ENCODE measurements at places on chromosomes 1 and 21. TPM values are rescaled to one million over a fixed set of nuclear protein-coding genes. Genes with fewer than 3 reads are reported as not detected.

- no peak for DNase-seq
These were observed 42.2 kb downstream of the SPATA17 start for GRCh38 chr1:217673387-217673786.

CFAP126 gene
- total RNA-seq = not detected

- DNase-seq = no peak
These were observed 209.6 kb downstream of the GIPC2 start for GRCh38 chr1:78255383-78255782.

GLIS1 gene
- total RNA-seq = 1.0 TPM

GRCh38 chr21:33481314-33481943, 1.7 kb upstream of the TMEM50B start:
- DNase-seq = no peak

DNA sequence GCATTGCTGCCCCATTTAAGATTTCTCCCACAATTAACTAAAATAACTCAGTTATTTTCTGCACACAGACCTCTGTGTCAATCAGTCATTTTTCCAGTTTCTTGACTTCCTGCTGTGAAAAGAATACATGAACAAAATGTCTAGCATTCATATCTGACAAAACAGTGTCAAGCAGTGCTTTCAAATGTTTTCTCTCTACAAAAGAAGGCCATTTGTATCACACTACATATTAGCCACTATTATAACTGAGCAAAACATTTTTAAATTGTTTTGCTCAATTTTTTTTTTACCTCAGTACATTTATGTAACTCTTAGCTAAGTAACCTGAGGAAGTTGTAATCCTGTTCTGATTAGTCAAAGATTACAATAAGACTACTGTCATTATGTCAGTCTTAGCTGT, 1498.5 kb upstream of the PRMT6 start:
- no peak for DNase-seq

DNA sequence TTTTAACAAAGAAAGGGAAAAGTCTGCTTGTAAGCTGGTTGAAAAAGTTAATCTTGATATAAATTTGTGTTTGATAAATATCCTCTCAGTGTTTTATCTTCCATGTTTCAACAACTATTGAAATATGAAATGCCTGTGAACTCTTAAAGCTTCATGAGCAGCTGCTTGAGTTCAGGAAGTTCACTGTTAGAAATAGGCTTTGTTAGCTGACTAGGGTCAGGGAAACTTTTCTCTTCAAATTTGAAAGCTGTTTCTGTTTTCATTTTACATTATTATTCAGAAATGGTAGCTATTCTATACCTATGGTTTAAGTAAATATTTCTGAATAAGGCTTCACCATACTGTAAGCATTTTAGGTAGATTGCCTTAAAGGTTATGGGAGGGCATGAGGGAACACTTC, 191.7 kb downstream of the HS2ST1 start:
- no peak for DNase-seq

DNA sequence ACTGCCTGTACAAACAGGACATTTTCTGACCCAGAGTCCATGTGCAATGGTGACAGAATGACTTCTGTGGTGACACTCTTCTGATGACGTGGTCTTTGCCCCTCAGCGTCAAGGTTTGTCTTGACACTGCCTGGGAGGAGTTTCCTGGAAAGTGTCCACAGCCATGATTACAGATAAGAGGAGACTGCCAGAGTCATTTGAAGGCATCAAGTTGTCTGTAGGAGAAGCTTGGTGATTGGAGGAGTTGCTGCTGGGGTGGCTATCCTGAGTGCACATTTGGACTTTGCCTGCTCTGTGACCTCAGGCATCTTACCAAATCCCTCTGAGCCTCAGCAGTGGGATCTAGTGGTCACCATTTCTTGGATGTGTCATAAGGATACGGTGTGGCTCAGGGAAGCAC, 17.7 kb downstream of the TCHHL1 start:
- DNase-seq = no peak

GRCh38 chr1:213325482-213325881, 274.4 kb downstream of the RPS6KC1 start:
- no peak for DNase-seq

TMEM201 gene
- total RNA-seq = 20.2 TPM

DNA sequence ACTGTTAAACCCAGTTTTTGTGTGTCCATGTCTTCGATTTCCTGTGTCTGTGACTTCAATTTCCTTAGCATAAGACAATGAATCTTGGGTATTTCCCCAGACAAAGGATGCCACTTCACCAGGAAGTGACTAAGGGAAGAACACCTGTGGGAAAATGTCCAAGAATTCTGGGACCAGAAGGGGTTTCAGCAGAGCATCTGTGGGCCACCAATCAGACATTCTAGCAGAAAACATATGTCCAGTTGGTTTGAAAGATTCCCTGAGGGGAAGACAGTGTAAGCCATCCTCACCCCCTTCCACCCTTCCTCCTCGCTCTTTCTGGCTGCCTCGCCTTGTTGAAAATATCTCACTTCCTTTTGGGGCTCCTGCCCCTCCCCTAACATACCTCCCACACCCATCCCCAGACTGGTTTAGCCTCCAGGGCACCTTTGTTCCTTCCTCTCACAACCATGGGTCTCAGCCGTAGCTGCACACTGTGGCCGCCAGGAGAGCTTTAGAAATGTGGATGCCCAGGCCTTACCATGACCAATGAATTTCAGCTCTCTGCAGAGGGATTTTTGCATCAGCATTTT, 25.5 kb upstream of the IFNAR1 start:
- DNase-seq = no peak

GRCh38 chr1:116567790-116568661, 2.8 kb downstream of the CD58 start:
- DNase-seq = no peak

DNA sequence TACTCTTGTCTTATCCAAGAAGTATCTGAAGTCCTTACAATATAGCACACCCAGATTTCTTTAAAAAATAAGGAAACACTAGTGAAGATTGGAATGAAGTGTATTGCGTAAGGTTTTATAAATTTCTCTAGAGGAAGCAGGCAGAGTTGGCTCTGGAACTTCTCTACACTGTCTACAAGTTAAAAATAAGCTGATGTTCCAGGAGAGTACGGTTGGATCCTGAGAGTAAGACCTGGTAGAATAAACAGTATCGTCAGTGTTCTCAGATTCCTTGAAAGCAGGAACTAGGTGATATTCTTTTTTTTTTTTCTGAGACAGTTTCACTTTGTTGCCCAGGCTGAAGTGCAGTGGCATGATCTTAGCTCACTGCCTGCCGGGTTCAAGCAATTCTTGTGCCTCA, 107.9 kb downstream of the USP25 start:
- no peak for DNase-seq

DNA sequence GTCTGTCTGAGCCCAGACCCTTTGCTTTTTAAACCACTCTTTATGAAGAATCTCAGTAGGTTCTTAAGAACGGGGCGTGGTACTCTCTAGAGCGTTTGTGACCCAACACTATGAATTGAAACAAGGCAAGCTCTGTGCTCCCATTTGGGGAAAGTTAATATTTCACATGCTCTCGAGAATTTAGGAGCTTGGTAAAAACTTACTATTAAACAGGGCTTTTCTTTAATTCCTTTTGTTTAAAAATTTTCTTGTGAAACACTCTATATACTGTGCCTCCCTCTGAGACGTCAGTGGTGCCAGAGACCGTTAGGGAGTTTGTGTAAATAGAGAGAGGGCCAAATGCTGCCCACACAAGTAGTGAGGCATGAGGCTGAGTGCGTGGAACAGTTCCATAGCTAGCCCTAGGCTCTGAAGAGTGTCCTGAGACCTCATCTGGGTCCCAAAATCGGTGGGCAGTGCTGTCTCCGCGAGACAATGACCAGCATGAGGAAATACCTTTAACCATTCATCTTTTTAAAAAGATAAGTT, 144.7 kb downstream of the ROR1 start:
- no peak for DNase-seq

Measured in uterus (tissue), 4 donors.